Midbrain (tissue), 1 donor: ENCODE measurements at places on chromosomes 7 and 10.

- no peak for DNase-seq
Measured at GRCh38 chr7:516216-516605, 3.4 kb downstream of the PDGFA start.

DNA sequence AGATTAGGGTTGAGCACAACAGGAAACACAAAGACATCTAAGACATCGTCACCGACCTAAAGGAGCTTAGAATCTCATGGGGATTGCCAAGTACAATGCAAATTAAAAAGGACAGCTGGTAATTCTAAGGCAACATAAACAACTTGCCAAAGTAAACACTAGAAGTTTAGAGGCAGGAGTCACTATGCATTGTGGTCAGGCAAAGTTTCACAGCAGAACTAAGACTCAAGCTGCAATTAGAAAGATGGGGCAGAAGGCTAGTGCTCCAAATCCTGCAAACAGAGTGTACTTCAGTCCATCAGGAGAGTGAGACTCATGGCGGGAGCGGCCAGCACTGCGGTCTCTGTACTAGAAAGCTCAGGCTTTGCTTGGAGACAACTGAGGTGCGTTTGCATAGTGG lies 52.7 kb downstream of the HIPK2 start:
- DNase-seq, result no peak

- no peak for DNase-seq
Measured at GRCh38 chr7:45237788-45238461, 80.3 kb downstream of the RAMP3 start.

- DNase-seq, result no peak
Measured at GRCh38 chr10:91579329-91579985, 53.4 kb downstream of the PPP1R3C start.

GRCh38 chr7:85041605-85042216 lies 145.1 kb downstream of the SEMA3D start:
- DNase-seq, result peak; percentile 75

- no peak for DNase-seq
Measured at GRCh38 chr7:91294639-91295220, 30.5 kb downstream of the FZD1 start.

DNA sequence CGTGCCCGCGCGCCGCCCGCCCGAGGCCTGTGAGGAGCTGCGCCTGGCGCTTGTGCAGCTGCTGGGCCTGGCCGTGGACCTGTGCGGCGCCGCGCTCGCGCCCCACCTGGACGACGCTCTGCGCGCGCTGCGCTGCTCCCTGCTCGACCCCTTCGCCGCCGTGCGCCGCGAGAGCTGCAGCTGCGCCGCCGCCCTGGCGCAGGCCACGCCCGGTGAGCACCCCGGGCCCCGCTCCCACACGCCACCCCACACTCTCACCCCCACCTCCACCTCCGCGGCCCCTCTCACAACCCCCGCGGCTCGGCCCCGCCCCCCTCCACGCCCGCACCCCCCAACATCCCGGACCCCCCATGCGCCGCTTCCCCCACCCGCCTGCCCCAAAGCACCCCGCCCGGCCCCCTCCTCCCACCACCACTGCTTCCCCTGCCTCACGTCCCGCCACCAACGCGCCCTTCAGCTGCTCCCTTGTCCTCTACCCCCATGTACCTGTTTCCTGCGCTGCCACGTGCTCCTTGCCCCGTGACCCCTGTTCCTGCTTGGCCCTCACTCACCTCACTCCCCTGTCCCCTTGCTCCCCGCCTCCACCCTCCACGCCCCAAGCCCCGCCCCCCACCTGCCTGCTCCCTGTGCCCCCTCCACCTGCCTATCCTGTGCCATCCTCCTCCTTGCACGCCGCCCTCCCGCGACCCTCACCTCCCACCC lies at the start of gene PRKAR1B:
PRKAR1B (minus strand) TSS at position 178 of the 702 bp plus-strand sequence. CDS start 15,776 bp downstream, outside the sequence.
- DNase-seq, result no peak

DNA sequence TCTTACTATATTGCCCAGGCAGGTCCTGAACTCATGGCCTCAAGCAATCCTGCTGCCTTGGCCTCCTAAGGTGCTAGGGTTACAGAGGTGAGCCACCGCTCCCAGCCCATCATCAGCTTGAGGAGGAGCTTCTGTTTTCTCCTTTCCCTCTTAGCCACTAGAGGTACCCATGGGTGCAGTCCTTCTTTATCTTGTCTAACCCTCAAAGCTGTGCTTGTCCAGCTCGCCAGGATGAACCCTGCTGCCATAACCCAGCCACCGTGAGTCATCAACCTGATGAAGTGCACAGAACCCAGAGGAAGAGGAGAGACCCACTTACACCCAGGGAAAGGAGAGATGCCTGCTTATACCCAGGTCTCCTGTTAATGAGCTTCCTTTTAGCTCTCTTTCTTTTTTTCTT lies 133.4 kb downstream of the CUL2 start:
- DNase-seq, result no peak

- DNase-seq, result no peak
Measured at GRCh38 chr10:122852261-122852660, 6.6 kb upstream of the CUZD1 start.

GRCh38 chr7:44678471-44679179 lies 70.0 kb upstream of the ZMIZ2 start:
- DNase-seq, result peak; percentile 3
